ENCODE measurements at places on chromosomes 16 and 17.
A peak's percentile ranks its signal among the peaks of the same experiment; 100 is the strongest.

- DNase-seq = peak; percentile 90
These were observed 114.2 kb downstream of the METRNL start for GRCh38 chr17:83193336-83194185.

DNA sequence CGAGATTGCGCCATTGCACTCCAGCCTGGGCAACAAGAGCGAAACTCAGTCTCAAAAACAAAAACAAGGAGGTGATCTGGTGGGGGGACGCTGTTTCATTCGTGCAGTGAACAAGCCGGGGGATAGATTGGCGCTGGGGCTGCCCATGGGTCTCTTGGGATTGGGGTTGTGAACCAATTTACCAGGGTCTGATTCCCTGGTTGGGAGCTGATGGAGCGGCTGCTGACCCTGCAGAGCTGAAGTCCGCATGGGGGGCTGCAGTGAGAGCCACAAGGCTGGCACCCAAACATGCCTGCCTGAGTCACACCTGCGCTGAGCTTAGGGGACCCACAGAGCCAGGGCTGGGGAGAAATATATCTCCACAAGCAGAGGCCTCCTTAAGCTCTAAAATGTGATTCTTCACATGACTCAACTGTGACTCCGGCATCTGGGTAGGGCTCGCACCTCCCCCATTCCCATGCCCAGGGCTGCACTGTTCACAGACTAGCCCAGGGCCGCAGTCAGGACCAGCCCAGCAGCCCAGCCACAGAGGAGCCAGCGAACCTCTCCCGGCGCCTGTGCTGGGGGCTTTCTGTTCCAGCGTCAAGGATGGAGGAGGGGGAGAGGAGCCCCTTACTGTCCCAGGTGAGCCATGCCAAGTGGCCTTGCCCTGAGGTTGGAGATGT is 5.0 kb downstream of the TSPAN10 start:
- peak; percentile 63 for DNase-seq

- peak; percentile 13 for DNase-seq
These were observed 151.6 kb downstream of the ABCC12 start for GRCh38 chr16:48004141-48004695.

DNA sequence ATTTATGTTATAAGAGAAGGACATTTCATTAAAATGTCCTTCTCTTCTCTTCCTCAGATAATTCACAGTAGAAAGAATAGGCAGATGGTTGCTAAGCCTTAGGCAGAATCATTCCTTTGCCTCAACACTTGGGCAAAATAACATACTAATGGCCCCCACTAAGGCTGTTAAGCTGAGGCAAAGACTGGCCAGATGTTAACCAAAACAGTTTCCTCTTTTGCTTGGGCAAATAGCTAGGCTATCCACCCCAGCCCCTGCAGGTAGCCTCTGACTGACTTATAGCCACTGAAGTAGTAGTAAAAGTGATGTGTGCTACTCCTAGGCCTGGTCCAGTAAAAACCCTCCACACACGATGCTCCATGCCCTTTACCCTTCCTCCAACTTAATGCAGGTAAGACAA is 55.2 kb downstream of the SPAG9 start:
- DNase-seq = no peak

DNA sequence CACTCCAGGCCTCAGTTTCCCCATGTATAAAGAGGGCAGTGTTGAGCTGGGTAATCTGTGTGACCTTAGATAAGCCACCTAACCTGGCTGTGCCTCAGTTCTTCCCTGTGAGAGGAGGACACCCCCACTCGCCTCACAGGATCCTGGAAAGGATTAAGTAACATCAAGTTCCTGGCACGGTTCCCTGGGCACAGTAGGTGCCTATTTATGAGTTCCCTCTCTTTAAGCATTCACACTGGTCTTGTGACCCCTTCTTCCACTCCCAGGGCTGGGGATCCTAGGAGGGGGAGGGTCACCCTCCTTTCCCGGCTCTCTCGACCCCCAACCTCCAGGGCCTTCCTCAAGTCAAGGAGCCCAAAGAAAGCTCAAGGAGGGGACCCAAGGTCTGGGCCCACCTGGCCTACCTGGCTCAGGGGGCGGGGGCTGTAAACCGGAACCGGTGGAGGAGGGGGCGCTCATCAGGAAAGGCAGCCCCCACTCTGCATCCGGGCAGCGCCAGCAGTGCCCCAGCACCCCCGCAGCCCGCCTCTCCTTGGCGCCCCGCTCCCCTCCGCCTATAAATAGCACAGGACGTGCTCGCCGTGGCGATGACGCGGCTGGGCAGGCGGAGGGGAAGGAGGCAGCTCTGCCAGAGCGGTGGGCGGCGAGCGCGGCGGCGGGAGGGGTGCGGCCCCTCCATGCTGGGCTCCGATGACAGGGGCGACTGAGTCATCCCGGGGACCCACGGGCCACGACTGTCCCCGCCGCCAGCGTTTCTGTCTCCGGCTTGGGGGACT is 9.4 kb downstream of the RPL19 start:
- DNase-seq = peak; percentile 44

DNA sequence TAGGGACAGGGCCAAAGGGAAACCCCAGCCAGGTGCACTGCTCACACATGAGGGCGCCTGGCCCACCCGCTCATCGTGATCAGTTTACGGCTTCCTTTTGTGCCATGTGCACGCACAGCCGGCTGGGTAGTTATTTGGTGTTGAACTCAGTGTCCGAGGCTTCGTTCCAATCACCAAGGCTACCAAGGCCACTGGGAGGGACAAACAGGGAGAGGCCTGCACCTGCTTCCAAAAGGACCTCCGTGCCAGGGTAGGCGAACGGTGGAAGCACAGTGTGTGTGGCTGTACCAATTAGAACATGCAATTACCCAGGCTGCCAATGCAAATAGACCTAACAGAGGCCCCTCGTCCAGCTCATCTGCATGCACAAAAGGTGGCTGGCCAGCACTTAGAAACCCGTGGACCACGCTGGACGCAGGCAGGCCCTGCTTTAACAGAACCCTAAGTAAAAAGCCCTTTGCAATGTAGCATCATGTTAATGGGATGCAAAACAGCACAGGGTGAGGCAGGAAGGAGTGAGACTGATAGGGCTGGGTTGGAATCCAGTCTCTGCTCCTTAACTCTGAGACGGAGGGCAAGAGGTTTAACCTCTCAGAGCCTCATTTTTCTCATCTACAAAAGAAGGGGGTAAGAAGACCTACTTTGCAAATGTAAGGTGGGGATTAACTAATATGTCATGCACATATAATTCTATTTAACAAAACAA is 204.0 kb downstream of the XYLT1 start:
- DNase-seq = no peak

- DNase-seq = no peak
These were observed 18.1 kb downstream of the SLC7A5 start for GRCh38 chr16:87851141-87851587.

- DNase-seq = no peak
These were observed 720 bp upstream of the ZPBP2 start for GRCh38 chr17:39867084-39867879.

- no peak for DNase-seq
These were observed 66.9 kb downstream of the CHD9 start for GRCh38 chr16:53121661-53122060.

- DNase-seq = no peak
These were observed 9.0 kb downstream of the PITPNM3 start for GRCh38 chr17:6547336-6547735.

- peak; percentile 85 for DNase-seq
These were observed 23.3 kb downstream of the SLC38A7 start for GRCh38 chr16:58661199-58661830.

DNA sequence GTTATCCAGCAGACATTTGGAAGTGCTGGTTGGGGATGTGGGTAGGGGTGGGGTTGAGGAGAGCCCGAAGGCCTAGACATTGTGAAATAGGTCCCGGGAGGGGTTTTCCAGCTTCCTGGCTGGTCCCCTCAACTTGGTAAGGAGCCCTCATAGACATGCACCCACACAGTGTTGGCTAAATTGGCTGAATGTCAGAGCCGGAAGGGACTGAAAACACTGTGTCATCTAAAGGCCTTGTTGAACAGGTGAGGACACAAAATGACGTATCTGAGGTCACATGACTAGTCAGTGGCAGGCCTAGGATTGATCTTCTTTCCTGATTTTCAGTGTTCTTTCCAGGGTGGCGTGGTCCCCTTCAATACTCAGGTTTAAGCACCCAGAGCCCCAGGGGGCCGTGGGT is 27.6 kb downstream of the ITGB3 start:
- DNase-seq = peak; percentile 47

DNA sequence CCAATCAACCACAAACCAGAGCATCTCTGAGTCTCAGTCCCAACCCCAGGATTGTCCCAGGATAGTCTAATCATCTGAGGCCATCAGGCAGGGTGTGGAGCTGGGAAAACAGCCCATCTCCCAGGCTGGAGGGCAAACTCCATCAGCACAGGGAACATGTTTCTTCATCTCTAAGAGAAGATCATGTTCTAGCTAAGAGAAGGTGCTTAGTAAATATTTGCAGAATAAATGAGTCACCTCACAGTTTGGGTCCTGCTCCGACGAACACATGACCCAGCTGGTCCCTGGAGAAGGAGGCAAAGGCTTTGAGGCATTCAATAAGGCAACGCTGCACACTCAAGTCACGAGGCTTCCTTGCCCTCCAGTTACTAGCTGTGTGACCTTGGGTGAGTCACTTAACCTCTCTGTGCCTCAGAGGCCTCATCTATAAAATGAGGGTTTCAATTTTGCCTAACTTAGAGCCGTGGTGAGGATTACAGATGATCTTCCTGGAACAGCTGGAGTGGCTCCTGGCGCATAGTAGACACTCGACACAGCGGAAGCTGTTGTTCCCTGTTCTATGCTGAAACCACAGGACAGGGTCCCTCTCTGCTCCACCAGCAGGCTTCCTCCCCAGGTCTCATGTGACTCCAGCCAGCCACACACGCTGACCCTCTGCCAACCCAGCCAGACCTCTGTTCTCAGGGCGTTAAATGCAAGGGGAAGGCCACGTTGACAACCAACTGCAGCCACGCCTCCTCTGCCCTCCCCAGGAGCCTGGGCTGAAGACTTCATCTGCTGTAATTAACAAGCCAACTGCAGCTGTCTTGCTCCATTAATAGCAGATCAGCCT is 10.3 kb upstream of the RPL38 start:
- peak; percentile 60 for DNase-seq

GRCh38 chr17:83192161-83192788 is 112.9 kb downstream of the METRNL start:
- DNase-seq = no peak

DNA sequence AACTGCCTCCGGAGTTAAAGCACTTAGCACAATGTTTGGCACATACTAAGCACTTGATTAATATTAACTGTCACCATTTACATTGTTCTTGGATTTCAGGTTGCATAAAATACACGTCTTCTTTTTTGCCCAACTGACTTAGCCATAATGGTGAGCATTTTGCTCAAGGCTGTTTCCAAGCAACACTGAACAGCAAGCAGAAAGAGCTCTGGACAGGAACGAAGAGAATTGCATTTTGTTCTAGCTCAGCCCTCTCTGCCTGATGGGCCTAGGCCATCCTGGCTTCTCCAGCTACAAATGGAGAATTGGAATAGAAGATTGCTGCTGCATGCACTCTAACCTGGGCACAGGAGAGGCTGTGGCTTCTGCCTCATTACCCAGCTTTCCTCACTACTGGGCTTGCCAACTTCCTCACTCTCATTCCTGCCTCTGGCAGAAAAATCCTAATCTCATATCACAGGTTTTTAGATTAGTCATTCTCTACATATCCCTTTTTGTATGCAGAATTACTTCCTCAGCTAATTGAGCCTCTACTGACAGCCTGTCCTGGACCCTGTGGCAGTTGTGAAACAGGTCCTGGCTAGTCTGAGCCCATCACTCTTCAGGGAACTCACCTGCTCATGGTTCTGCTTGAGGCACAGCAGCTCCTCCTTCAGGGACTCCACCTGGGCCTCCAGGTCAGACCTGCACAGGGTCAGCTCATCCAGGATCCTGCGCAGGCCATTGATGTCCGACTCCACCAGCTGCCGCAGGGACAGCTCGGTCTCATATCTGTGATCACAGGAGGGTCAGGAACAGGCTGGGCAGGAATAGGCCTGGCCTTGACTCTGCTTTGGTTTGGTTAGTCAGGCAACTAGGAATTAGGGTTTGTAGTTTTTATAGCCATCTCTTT is 2.5 kb downstream of the KRT33A start:
- no peak for DNase-seq

All from RPMI7951 (cell line).